ENCODE measurements at places on chromosomes 16 and 17. TPM values are rescaled to one million over a fixed set of nuclear protein-coding genes. Genes with fewer than 3 reads are reported as not detected.

Gene RPL26
- 3,276 TPM for total RNA-seq

Gene MMP25
- 0.73 TPM for total RNA-seq

Gene WNT9B
- not detected for total RNA-seq

Gene CIAO3
- 52.7 TPM for total RNA-seq

Gene SYNGR3
- total RNA-seq, result 8.8 TPM

Gene TBC1D3B
- total RNA-seq, result 4.0 TPM

Gene CACNA1G
- not detected for total RNA-seq

Gene C17orf113
- 0.10 TPM for total RNA-seq

Gene YPEL2
- total RNA-seq, result 52.0 TPM

Gene ITGAD
- total RNA-seq, result not detected

- H3K36me3 ChIP-seq, result no peaks in the 10 kb centered on the region
- H3K4me1 ChIP-seq, result no peaks in the 10 kb centered on the region
- no peak overlapping the region for H3K27ac ChIP-seq
Observed at GRCh38 chr17:32303781-32304288, 38.1 kb downstream of the C17orf75 start.

- H3K27me3 ChIP-seq, result no peaks in the 10 kb centered on the region
- no peaks in the 10 kb centered on the region for H3K36me3 ChIP-seq
- no peaks in the 10 kb centered on the region for H3K4me1 ChIP-seq
- no peak for DNase-seq
Observed at GRCh38 chr17:8851600-8851999, 15.9 kb downstream of the PIK3R6 start.

- DNase-seq, result no peak
- no peak overlapping the region for H3K4me3 ChIP-seq
- no peak overlapping the region for H3K27ac ChIP-seq
- no peaks in the 10 kb centered on the region for H3K36me3 ChIP-seq
- H3K4me1 ChIP-seq, result no peaks in the 10 kb centered on the region
- no peaks in the 10 kb centered on the region for H3K27me3 ChIP-seq
Observed at GRCh38 chr16:66503612-66504011, 46.3 kb downstream of the TK2 start.

DNA sequence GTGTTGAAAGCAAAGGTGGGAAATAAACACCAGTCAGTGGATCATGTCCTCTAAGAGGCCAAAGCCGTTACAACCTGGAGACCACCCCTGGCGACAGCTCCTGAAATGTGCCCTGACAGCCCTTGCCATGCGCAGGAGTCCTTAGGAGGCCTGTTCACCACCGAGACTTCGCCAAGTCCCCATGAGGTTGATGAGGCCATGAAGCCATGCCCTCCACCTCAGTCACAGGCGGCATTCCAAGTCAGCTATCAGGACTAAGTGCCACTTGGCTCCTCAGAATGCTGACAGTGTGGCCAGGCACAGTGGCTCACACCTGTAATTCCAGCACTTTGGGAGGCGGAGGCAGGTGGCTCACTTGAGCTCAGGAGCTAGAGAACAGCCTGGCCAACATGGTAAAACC lies 27.1 kb downstream of the ADAM11 start:
- H3K4me3 ChIP-seq, result no peak overlapping the region
- DNase-seq, result no peak
- H3K36me3 ChIP-seq, result no peaks in the 10 kb centered on the region
- H3K27ac ChIP-seq, result no peak overlapping the region

GRCh38 chr16:17784073-17784472 lies 313.3 kb upstream of the XYLT1 start:
- no peaks in the 10 kb centered on the region for H3K27me3 ChIP-seq
- H3K4me3 ChIP-seq, result no peak overlapping the region

DNA sequence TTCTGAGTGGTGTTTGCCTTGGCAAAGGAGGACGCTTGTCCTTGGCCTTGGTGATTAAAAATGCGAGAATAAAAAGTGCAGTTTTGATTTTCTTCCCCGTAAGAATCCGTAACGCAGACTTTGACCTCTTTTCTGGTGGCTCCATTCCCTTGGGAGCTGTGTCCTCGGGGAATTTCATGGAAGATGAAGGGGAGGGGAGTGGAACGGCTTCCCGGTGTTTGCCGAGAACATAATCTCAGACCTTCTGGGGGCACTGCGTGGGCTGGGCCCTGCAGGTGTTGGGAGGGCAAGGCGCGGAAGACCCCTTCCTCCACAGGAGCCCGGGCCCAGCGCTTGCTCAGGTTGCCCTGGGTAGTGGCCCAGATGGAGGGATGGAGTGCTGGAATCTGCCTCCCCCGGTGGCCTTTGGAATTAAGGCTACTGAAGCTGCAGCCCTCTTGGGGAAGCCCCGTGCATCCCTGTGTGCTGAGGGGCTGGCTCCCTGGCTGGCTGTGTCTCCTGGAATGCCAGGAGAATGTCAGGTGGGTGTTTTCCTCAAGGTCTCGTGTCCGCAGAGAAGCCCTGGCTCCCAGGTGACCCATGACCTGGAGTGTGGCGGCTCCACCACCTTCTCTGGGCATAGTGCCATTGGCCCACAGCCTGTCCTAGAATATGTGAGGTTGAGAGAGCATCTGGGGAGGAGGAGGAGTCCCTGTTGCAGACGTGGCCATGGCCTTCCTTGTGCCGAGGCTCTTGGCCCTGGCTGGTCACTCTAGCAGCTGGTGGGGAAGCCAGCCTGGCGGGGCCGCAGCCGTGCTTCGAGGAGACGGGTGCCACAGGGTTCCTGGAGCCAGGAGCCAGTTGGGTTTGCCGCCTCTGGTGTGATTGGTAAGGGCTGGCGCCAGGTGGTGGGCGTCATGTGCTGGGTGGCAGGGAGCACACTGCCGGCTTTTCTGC lies 3.1 kb downstream of the BAIAP2 start:
- no peak overlapping the region for H3K4me3 ChIP-seq
- H3K4me1 ChIP-seq, result no peaks in the 10 kb centered on the region
- no peaks in the 10 kb centered on the region for H3K36me3 ChIP-seq
- H3K27me3 ChIP-seq, result no peaks in the 10 kb centered on the region
- H3K27ac ChIP-seq, result no peak overlapping the region
- no peak for DNase-seq

GRCh38 chr16:25950586-25951281 lies 259.0 kb downstream of the HS3ST4 start:
- H3K27me3 ChIP-seq, result no peaks in the 10 kb centered on the region
- no peak overlapping the region for H3K27ac ChIP-seq
- no peaks in the 10 kb centered on the region for H3K4me1 ChIP-seq
- no peak overlapping the region for H3K4me3 ChIP-seq
- no peak for DNase-seq
- H3K36me3 ChIP-seq, result no peaks in the 10 kb centered on the region

DNA sequence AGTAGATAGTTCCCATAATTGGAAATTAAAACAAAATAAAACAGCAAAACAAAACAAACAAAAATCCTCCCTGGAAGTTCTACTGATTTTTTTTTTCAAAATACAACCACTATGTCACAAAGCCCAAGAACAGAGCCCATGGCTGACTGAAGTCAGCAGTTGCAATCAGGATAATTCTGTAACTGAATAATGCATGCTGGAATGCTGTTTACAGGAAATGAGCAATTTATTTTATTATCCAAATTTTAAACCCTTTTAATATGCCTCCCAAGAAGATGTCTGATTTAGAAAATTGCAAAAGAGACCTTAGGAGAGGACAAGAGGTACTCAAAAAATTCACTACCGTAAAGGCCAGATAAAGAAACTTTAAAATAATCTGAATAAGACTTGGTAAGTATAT lies 578.2 kb downstream of the TOX3 start:
- DNase-seq, result no peak
- no peak overlapping the region for H3K4me3 ChIP-seq
- no peaks in the 10 kb centered on the region for H3K36me3 ChIP-seq
- no peak overlapping the region for H3K27ac ChIP-seq

- no peak overlapping the region for H3K27ac ChIP-seq
- H3K4me1 ChIP-seq, result no peaks in the 10 kb centered on the region
- H3K36me3 ChIP-seq, result peaks cover 16% of the 10 kb centered on the region
- H3K27me3 ChIP-seq, result no peaks in the 10 kb centered on the region
Observed at GRCh38 chr16:16014329-16015224, 65.2 kb downstream of the ABCC1 start.

DNA sequence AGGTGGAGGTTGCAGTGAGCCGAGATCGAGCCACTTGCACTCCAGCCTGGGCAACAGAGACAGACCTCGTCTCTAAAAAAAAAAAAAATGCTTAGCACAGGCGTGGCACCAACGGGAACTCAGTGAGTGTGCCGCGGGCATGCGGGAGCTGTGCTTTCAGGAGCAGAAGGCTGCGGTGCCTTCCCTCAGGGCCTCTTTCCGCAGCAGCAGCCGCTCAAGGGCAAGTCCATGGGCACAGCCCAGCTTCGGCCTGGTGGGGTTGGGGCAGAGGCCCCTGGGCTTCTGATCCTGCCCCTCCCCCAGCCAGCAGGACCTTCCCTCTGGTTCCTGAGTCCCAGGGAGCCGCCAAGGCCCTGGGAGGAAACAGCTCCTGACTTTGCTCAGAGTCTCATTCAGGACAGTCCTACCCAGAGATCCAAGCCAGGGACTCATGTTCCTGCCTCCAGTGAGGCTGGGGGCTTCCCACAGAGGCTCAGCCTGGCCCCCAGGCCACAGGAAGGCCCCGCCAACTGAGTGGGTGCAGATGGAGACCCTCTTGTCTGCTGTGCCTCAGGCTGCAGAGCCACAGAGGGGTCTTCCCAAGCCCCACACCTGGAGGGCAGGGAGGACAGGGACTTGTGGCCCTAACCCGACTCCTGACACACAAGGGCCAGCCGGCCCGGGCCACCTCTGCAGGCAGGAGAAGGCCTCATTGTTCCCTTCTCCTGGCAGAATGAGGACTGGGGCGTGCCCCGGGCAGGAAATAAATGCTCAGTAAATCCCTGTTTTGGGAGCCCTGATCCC lies 3.3 kb upstream of the ZG16B start:
- no peaks in the 10 kb centered on the region for H3K27me3 ChIP-seq
- H3K4me1 ChIP-seq, result no peaks in the 10 kb centered on the region
- H3K27ac ChIP-seq, result no peak overlapping the region
- H3K36me3 ChIP-seq, result no peaks in the 10 kb centered on the region
- no peak overlapping the region for H3K4me3 ChIP-seq

GRCh38 chr17:15185625-15185991 lies 79.5 kb downstream of the PMP22 start:
- no peak overlapping the region for H3K4me3 ChIP-seq
- no peaks in the 10 kb centered on the region for H3K4me1 ChIP-seq
- DNase-seq, result no peak
- no peaks in the 10 kb centered on the region for H3K36me3 ChIP-seq

GRCh38 chr17:69620363-69620762 lies 205.9 kb downstream of the MAP2K6 start:
- H3K4me3 ChIP-seq, result no peak overlapping the region
- no peaks in the 10 kb centered on the region for H3K36me3 ChIP-seq
- H3K27ac ChIP-seq, result no peak overlapping the region
- no peaks in the 10 kb centered on the region for H3K27me3 ChIP-seq
- no peaks in the 10 kb centered on the region for H3K4me1 ChIP-seq
- DNase-seq, result no peak

DNA sequence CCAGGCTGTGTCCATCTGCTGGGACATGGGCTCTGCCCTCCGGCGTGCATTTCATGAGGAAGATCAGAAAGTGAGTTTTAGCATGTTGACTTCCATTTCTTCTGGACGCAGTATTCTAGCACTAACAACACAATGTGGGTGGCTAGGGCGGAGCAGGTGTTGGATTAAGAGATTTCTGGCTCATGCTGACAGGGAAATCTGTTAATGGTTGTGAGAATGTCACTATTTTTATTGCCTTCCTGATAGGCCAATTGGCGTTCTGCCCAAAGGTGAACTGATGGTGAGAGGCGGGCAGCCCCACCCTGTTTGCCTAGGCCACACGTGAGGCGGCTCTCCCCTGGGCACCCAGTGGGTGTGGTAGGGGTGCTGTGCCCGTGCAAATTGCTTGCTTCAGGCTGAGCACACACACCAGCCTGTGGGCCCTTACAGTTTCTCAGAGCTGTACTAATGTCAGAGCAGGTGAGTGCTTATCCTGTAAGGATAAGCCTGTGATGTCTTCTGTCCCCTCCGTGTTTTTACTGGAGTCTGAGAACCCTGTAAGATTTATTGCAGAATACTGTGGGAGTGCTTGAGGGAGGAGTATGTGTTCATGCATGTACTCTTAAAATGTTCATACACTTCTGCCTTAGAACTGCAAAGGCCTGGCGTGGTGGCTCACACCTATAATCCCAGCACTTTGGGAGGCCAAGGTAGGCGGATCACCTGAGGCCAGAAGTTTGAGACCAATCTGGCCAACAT lies 30.9 kb downstream of the PGS1 start:
- H3K27me3 ChIP-seq, result no peaks in the 10 kb centered on the region
- DNase-seq, result no peak
- peaks cover 49% of the 10 kb centered on the region for H3K36me3 ChIP-seq
- H3K4me1 ChIP-seq, result peaks cover 25% of the 10 kb centered on the region
- no peak overlapping the region for H3K27ac ChIP-seq

- H3K4me3 ChIP-seq, result no peak overlapping the region
- H3K27me3 ChIP-seq, result no peaks in the 10 kb centered on the region
- H3K27ac ChIP-seq, result no peak overlapping the region
- DNase-seq, result no peak
- H3K36me3 ChIP-seq, result no peaks in the 10 kb centered on the region
Observed at GRCh38 chr17:12546983-12547382, 118.7 kb upstream of the MYOCD start.

DNA sequence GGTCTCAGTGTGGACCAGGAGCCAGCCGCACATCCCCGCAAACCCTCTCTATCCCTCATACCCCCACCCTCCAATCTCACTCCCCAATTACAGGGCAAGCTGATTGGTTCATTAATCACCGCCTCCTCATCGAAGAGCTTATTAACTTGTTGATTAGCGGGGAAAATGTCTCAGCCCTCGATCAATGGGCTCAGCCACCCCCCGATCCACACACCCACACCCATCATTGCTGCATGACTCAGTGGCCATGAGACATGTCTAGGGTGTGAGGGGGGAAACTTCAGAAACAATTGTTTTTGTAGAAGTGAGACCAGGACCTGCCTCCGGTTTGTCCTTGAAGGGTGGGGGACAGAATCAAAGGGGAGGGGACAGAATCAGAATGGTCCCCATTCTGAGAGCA lies 2.5 kb upstream of the PYY start:
- H3K27ac ChIP-seq, result no peak overlapping the region
- no peak overlapping the region for H3K4me3 ChIP-seq
- DNase-seq, result no peak
- H3K36me3 ChIP-seq, result no peaks in the 10 kb centered on the region

GRCh38 chr17:2040942-2041560 lies 771 bp upstream of the OVCA2 start:
- H3K4me3 ChIP-seq, result peak overlapping the region; percentile 86
- H3K4me1 ChIP-seq, result peaks cover 16% of the 10 kb centered on the region
- no peaks in the 10 kb centered on the region for H3K36me3 ChIP-seq
- no peaks in the 10 kb centered on the region for H3K27me3 ChIP-seq
- H3K27ac ChIP-seq, result peak overlapping the region; percentile 89

GRCh38 chr17:28395426-28395825 lies 10.6 kb downstream of the SLC46A1 start:
- no peak overlapping the region for H3K4me3 ChIP-seq
- H3K27me3 ChIP-seq, result no peaks in the 10 kb centered on the region
- no peak for DNase-seq
- H3K36me3 ChIP-seq, result no peaks in the 10 kb centered on the region
- H3K27ac ChIP-seq, result no peak overlapping the region

DNA sequence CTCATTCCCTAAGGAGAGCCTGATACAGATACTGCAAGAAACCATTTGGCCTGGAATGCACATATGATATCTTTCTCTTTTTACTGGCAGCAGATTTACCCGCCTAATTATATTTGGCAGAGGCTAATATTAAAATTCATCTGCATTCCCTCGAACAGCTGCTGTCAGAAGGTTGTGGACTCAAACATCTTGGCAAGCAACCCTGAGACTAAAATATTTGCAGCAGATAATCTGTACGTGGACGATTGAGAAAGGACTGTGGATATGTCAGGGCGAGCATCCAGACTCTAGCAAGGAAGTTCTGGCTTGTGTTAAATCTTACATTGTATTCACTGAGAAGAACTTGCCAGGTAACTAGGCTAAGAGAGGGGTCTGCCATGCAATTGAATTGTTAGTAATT lies 65.2 kb downstream of the SNX20 start:
- no peaks in the 10 kb centered on the region for H3K36me3 ChIP-seq
- DNase-seq, result no peak
- no peaks in the 10 kb centered on the region for H3K27me3 ChIP-seq
- no peak overlapping the region for H3K4me3 ChIP-seq
- no peak overlapping the region for H3K27ac ChIP-seq
- H3K4me1 ChIP-seq, result no peaks in the 10 kb centered on the region

Data from naive thymus-derived CD4-positive, alpha-beta T cell (primary cell).